ENCODE measurements at places on chromosomes 13 and 19.

- DNase-seq = no peak
Observed at GRCh38 chr13:33690354-33690753, 127.6 kb upstream of the RFC3 start.

DNA sequence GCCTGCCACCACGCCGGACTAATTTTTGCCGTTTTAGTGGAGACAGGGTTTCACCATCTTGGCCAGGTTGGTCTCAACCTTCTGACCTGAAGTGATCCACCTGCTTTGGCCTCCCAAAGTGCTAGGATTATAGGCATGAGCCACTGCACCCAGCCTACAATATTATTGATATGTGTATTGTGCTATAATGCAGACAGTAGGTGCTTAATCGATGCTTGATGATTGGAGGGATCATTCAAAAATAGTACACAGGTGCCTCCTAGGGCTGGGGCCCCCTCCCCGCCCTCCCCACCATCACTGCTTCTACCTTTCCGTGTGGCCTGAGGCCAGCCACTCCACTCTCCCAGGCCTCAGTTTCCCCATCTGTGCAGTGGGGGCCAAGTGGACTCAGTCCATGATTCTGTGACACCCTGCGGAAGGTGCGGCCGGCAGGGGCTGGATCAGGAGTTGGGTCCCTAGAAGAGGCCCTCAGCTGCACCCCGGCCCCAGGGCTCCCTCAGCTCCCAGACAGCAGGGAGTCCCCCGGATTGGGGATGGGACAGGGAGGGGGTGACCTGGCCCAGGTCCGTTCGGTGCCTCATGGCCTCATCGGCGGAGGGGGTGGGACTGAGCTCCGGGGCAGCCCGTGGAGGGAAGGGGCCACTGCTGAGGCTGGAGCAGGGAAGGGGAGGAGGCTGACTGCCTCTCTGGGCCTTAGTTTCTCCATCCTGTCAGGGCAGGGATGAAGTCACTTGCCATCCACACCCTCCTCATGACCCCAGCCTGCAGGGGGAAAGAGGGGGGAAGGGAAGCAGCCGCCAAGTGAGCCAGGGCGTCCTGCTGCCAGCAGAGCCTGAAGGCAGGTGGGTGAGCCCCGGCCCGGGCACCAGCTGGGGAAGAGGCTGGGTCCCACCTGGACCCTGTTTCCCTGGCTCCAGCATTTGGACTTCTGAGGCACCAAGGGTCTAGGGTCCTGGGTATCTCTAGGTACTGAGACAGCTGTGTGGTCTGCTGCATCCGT, 1.2 kb downstream of the ADAMTSL5 start:
- DNase-seq = no peak

- no peak for DNase-seq
Observed at GRCh38 chr13:102693776-102694175, 1.1 kb downstream of the METTL21C start.

DNA sequence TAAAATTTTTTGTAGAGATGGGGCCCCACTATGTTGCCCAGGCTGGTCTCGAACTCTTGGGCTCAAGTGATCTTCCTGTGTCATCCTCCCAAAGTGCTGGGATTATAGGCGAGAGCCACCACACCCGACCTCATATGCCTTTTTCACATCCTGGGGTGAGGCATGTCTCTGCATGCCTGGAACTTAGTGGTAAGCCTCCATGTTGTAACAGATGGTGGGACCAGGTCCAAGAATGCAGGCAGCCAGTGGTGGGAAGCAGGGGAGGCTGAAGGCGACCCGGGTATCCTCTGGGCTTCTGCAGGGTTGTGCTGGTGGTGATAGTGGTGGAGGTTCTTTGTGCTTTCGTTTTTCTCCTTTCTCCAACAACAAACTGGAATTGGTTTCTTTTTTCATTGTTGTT, 30.1 kb upstream of the CCDC124 start:
- peak; percentile 18 for DNase-seq

DNA sequence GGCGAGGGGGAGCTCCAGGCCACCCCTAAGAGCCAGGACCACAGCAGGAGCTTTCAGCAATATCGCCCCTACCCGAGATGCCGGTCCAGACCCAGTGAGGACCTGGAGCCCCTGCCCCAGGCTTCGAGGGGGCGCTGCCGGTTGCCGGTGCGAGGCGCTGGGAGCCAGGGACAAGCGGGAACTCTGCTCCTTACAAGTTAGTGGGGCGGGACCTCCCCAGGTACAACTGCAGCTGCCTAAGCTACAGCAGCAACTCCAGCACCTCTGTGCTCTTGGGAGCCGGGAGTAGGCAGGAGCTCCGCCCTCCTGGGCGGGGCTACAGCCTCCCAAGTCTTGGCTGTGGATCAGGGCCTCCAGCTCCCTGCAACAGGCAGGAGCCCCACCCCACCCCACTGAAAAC, 15.2 kb upstream of the TSC22D1 start:
- no peak for DNase-seq

Data from brain microvascular endothelial cell (primary cell).